Naive thymus-derived CD4-positive, alpha-beta T cell (primary cell): ENCODE measurements at places on chromosomes 3 and 15. TPM values are rescaled to one million over a fixed set of nuclear protein-coding genes. Genes with fewer than 3 reads are reported as not detected.

The PP2D1 gene
- total RNA-seq: not detected

The SLC12A1 gene
- not detected in 2 replicates for total RNA-seq

The CELSR3 gene
- total RNA-seq: 2.9 TPM

The SI gene
- total RNA-seq: not detected

The ST8SIA2 gene
- not detected for total RNA-seq

The HTR3E gene
- total RNA-seq: not detected

DNA sequence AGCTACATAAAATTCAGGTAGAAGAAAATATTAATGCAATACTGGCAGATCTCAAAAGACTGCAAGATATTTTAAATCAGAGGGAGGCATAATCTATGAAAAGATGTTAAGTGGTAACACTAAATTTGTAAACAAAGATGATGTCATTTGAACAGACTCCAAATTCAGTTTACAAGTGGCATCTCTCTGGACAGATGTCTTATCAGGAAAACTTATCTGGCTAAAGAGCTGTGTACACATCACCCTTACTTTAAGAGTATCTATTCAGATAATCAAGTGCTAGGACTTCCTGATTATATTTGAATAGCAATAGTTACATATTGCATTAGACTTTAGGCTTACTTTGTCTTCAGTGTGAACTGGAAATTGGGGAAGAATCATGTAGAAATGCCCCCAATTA, 231.5 kb downstream of the WDR72 start:
- no peak for DNase-seq

GRCh38 chr3:187565701-187566100, 104.5 kb downstream of the SST start:
- no peak for DNase-seq

- no peak for DNase-seq
Measured at GRCh38 chr15:50260969-50261496, 4.5 kb downstream of the HDC start.

DNA sequence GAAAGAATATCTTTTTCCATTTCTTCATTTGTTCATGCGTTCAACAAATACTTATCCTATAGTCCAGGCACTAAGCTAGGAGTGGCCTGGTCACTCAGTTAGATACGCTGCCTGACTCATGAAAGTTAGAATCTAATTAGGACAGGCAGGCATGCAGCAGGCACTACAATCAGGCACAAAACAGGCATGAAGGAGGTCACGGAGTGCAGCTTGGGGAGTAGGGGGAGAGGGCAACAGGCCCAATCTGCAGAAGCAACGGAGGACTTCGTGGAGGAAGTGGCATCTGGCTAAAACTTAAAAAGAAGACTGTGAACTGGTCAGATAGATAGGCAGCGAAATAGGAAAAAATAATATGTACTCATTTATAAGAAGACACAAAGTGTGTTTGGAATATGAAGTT, 420.9 kb downstream of the MAGI1 start:
- DNase-seq: no peak

GRCh38 chr15:71804226-71804625, 6.1 kb upstream of the NR2E3 start:
- no peak for DNase-seq

DNA sequence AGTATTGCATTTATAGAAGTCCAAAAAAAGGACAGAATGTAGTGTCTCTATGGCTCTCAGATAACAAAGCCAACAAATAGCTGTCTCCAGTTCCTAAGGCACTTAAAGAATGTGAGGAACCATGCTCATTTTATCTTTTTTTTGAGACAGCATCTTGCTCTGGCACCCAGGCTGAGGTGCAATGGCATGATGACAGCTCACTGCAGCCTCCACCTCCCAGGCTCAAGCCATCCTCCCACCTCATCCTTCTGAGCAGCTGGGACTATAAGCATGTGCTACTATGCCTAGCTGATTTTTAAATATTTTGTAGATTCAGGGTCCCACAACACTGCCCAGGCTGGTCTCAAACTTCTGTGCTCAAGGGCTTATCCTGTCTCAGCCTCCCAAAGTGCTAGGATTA, 16.1 kb downstream of the ISY1 start:
- DNase-seq: no peak

GRCh38 chr3:177640319-177640965, 443.2 kb upstream of the TBL1XR1 start:
- DNase-seq: no peak

GRCh38 chr3:72949016-72949415, 47.6 kb upstream of the PPP4R2 start:
- DNase-seq: no peak

DNA sequence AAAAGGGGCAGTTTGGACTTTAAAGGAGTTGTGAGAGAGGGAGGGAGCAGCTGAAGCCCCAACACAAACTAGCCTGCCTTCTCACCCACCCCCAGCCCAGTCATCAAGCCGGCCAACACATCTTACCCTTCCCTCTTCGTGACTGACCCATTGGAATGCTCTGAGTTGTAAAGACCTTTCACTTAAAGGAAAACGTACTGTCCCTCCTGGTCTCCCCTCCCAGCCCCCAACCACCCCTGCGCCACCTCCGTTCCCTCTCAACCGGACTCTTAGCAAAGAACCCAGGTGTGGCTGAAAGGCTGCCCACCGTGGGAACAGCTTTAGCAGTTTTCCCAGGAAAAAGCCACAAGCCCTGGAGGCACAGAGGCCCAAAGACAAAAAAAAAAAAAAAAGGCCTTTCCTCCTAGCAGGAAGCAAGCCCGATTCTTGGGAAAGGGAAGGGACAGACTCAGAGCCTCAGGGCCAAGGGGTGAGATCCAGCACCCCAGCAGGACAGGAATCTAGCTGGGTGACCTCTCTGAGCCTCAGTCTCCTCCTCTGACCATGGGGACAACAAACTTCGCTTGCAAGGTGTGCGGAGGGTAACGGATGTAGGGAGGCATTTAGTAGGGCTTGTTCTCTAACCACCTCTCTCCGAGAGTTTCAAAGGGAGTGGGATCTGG, 2.4 kb downstream of the CYP11A1 start:
- DNase-seq: no peak

GRCh38 chr15:57432141-57432741, 55.9 kb downstream of the CGNL1 start:
- DNase-seq: no peak
